Fibroblast of mammary gland (primary cell): ENCODE measurements at places on chromosomes 3 and 15.

- DNase-seq = no peak
Observed at GRCh38 chr3:124599779-124600693, 130.2 kb upstream of the UMPS start.

DNA sequence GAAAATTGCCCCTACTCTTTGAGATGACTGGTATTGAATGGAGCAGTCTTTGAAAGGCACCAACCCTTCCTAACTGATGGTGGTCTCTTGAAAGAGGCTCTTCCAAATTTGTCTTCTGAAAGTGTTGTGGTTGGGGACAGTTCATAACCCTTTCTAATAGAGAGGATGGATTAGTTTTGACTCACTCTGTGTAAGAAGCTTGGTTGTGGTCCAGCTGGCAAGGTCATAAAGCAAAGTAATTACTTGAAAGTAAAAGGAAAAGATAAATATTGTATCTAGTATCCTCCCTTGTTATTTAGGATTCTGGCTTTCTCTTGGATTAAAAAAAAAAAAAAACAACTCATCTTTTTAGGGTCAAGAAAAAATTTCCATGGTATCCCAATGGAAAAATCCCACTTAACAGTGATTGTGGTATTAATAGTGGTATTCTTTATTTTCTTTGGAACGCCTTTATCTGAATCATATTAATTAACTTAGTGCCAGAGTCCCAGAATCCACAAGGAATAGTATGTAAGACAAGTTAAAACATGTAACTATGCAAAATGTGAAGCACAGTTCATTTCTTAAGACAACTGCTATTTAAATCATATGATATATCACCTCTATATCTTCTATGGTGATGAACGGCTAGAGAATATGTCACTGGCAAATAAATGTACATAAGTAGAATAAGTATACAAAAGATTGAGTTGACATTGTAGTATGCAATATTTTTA is 469.3 kb upstream of the CDIN1 start:
- peak; percentile 91 for DNase-seq

DNA sequence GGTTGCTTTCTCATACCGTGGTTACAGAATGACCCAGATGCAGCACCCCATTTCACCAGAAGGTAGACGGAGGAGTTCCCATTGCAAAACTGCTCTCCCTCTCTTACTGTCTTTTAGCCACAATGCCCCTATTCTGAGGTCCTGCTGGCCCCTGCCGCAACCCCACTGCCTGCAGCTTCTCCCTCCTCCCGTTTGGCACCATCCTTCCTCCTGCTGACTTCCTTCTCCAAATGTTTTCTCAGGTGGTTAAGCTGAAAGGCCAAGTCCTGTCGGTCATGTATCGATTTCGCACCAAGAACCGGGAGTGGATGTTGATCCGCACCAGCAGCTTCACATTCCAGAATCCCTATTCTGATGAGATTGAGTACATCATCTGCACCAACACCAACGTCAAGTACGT is 132.3 kb upstream of the ABHD17C start:
- no peak for DNase-seq

DNA sequence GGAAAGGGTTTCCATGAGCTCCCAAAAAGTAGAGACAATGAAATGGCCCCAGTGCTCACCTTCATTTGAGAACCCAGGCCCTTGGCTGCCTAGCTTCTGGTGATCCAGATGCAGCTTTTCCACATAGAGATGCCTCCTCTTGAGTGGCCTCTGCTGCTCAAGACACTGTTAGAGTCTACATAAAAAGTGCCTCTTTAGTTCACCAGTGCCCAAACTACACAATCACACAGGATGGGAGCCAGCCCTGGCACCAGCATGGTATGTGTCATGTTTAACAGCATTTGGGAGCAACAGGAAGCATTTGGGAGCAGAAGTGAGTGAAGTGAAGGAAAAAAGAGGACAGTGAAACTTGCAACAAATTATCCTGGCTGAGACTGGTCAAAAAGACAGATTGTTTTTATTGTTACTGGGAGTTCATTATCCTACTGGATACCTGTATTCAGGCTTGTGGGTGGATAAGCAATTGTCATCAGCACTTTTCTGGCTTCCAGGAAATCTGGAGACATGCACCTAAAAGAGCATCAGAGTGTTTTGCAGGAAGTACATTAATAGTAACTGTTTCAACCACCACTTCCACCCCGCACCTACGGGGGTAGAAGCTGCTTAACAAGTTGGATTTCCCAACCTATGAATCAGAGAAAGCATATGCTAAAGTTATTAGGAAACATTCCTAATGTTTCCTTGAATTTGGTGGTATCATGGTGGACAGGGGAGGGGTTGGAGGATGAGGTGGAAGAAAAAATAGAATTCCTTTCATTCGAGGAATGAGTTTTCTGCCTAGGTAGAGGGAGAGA is 416.2 kb downstream of the IGSF11 start:
- no peak for DNase-seq

DNA sequence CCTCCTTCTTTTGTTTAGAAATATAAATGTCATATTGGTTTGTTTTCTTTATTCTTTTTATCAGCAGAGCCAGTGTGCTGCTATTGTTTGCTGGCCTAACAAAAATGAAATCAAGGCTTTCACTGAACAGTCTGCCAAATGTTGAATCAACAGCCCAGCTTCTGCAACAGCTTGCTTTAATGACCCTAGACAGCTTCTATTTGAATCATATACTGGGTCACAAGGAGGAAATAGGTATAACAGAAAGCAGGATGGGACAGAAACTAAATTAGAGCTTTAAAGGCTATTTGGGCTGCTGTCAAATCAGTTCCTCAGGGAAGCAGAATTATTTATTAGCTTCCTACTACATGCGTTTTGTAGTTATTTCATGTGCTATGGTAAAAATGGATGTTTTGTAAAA is 12.1 kb upstream of the DNAJC13 start:
- DNase-seq = peak; percentile 32

GRCh38 chr3:175272392-175272791 is 413.3 kb downstream of the NAALADL2 start:
- DNase-seq = no peak

DNA sequence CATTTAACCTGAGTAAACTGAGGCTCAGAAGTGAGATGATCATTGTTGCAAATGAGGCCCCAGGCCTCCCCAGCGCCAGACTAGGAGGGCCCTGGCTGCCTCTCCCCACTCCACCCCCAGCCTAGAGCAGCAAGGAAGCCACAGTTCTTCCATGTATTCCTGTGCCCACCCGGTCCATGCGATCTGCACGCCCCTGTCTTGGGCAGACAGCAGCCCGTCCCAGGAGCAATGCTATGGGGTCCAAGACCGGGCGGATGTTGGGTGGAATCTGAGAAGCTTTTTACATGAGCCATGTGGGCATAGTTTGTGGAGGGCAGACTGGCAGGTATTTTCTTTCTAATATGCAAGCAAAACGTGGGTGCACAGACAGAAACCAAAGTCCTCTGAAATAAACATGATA is 15.1 kb downstream of the SH2D7 start:
- DNase-seq = no peak

GRCh38 chr15:70788114-70789049 is 25.0 kb upstream of the UACA start:
- DNase-seq = peak; percentile 75
